NCI-H1694 treated with DMSO at 0.1 percent for 48 hours (cell line): ENCODE measurements at places on chromosomes 7 and 10.

GRCh38 chr7:39811161-39811614 is 138.9 kb upstream of the CDK13 start:
- DNase-seq: no peak

DNA sequence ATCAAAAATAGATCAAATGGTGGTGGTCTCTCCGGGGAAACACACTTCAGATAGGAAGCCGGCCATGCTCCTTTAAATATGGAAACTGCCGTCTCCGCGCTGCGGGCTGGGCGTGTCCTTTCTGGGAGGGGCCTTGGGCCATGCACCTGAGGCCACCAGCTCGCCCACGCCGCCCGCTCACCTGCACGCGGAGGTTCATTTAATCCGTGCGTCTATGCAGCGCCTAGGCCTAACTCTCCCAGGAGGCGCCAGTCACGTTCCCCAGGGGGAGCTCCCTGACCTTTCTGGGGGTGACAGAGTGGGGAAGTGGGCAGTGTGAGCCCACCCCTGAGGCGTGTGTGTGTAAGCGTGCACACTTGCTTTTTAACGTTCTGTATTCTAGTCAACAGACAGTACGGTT is 64.0 kb downstream of the C10orf143 start:
- no peak for DNase-seq

- DNase-seq: no peak
Observed at GRCh38 chr10:109467551-109467950, 455.8 kb downstream of the XPNPEP1 start.

GRCh38 chr10:114663626-114664025 is 5.6 kb upstream of the ABLIM1 start:
- no peak for DNase-seq

DNA sequence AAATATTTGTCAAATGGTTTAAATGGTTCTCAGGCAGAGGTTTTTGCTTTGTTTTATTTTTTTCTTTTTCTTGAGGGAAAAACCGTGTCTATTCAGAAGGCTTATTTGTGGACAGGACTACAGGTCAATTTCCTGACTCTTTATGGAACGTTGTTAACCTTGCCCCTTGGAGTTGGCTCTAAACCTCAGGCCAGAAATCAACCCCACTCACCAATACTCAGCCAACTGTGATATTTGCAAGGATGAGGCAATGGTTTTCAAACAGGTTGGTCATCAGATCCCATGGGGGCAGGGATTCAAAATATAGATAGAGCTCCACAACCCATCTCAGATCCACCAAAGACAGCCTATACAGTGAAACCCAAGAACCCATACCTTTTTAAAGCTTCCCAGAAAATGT is 10.2 kb downstream of the PDLIM1 start:
- no peak for DNase-seq

DNA sequence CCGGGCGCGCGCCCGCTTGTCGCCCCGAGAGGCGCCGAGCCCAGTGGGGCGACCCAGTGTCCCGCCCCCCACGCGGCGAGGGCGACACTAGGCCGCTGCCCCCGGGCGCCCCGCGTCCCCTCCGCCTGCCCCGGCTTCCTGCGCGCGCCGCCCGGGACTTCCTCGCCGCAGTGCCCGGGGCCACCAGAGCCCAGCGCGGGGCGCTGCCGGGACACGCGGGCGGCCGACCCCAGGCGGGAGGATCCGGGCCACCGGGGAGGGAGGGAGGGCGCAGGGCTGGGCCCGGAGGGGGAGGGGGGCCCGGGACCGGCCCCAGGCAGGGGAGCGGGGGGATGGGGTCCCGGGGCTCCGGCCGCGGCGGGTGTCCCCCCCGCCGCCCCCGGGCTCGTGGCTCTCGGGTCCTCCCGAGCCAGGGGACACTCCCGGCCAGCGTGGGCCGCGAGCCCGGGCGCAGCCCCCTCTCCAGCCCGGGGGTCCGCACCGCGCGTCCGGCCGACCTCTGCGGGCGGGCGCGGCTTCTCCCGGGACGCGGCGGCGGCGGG is 435 bp upstream of the PWWP2B start:
- DNase-seq: no peak

GRCh38 chr10:43114088-43114742 is 24.0 kb upstream of the CSGALNACT2 start:
- no peak for DNase-seq

DNA sequence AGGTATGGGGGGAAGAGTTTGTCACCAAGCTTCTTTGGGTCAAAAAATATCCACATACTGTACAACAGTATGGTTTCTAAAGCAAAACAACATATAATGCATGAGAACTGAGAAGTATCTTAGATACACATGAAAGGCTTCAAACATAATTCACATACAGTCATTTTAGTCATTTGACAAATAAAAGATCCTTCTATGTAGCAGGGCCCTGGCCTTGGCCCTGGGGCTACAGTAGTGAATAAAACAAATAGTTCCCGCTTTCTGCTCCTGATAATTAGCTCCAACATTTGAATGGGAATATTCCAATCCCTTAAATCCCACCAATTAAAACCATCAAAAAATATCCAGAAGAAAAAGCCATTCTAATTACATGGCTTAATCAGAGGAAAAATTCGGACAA is 51.3 kb downstream of the MALSU1 start:
- no peak for DNase-seq

GRCh38 chr10:49280001-49280408 is 19.0 kb upstream of the C10orf71 start:
- no peak for DNase-seq

GRCh38 chr7:7416031-7416858 is 119.4 kb downstream of the COL28A1 start:
- no peak for DNase-seq

DNA sequence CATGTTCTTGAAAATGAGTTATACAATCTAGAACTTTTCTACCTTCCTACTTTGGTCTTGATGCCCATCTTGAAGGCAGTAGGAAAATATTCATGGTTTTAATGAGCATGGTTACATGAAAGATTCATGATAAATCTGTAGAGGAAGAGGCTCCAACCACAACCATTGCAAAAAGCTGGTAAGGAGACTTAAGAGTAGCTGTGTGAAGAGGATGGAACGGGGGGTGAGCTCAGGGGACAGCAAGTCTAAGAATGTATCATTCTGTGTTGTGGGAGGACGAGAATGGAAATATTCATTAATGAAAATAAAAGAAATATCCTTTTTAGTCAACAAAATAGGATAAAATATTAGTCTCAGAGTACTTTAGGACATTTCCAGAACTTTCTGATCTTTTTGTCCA is 81.1 kb downstream of the BMPER start:
- DNase-seq: no peak

GRCh38 chr10:49508654-49509053 is 30.3 kb downstream of the ERCC6 start:
- DNase-seq: no peak

GRCh38 chr7:4916113-4916512 is 32.6 kb upstream of the RADIL start:
- DNase-seq: no peak

- DNase-seq: no peak
Observed at GRCh38 chr10:1166828-1167275, 110.7 kb downstream of the WDR37 start.
